Muscle of leg (tissue), 16 donors: ENCODE measurements at places on chromosomes 3 and 15. TPM values are rescaled to one million over a fixed set of nuclear protein-coding genes. Genes with fewer than 3 reads are reported as not detected.

The C3orf20 gene
- 0.09 TPM for total RNA-seq

DNA sequence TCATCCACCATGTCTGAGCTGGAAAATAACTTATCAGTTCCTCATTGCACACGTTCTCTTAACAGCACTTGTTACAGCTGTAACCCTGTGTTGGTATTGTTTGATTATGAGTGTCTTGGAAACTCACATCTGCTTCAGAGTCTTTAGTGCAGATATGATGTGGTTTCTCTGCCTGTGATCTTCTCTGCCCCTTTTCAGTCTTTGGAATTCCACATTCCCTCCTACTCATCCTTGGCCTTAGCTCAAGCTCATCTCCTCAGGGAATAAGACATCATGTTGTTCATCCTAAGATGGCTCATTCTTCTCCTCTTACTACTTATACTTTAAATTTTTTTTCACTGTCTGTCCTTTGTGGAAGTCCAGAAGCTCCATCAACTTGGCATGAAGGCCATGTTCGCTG, 77.7 kb downstream of the SYNPR start:
- peak; percentile 18 for DNase-seq

The ADAMTS9 gene
- total RNA-seq, result 97.4 TPM

The TP63 gene
- 7.0 TPM for total RNA-seq

- DNase-seq, result peak; percentile 86
Observed at GRCh38 chr3:71428841-71429596, 154.5 kb downstream of the FOXP1 start.

The FETUB gene
- total RNA-seq, result 0.04 TPM

The RHCG gene
- total RNA-seq, result not detected

The GP5 gene
- 0.35 TPM for total RNA-seq
